ENCODE measurements at places on chromosomes 3 and 15.

- DNase-seq = no peak
Observed at GRCh38 chr3:33315826-33316225, 38.6 kb downstream of the FBXL2 start.

GRCh38 chr3:184549796-184550577, 11.6 kb upstream of the EPHB3 start:
- DNase-seq = no peak

GRCh38 chr15:67433495-67434099, 87.3 kb upstream of the C15orf61 start:
- no peak for DNase-seq

DNA sequence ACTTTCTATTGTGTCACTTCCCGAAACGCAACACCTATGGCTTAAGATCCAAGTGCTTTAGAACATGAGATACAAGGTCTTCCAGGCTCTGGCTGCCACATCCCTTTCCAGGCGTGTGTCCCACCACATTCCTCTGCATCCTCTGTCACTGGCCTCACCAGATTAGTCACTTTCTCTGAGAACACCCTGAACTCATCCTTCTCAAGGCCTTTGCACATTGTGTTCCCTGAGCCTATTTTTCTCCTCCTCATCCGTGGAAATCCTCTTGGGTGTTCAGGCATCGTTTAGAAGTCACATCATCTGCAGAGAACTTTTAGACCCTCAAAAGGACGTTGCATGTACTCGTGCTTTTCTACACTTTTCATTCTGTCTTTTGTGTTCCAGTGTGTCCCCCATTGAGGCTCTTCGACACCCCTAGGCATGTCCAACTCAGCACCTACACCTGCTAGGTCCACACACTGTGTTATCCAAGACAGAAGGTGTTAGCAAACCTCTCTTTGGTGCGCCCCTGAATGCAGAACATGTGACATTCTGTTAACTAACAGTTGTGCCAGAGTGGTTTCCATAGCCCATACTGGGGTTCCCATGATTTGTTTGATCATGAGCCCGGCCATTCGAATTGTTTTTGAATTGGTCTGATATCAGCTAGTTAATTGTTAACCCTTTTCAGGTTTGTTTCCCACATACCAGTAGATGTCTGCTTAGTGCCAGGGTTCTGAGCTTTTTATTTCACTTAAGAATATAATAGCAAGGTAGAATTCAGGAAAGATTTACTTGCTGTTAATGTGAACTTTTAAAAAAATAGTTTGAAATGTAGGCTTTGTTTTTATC, 67.2 kb downstream of the LPP start:
- no peak for DNase-seq

GRCh38 chr3:113741620-113742019, 4.4 kb downstream of the NAA50 start:
- no peak for DNase-seq

- no peak for DNase-seq
Observed at GRCh38 chr15:71431343-71432336, 316.4 kb downstream of the THSD4 start.

DNA sequence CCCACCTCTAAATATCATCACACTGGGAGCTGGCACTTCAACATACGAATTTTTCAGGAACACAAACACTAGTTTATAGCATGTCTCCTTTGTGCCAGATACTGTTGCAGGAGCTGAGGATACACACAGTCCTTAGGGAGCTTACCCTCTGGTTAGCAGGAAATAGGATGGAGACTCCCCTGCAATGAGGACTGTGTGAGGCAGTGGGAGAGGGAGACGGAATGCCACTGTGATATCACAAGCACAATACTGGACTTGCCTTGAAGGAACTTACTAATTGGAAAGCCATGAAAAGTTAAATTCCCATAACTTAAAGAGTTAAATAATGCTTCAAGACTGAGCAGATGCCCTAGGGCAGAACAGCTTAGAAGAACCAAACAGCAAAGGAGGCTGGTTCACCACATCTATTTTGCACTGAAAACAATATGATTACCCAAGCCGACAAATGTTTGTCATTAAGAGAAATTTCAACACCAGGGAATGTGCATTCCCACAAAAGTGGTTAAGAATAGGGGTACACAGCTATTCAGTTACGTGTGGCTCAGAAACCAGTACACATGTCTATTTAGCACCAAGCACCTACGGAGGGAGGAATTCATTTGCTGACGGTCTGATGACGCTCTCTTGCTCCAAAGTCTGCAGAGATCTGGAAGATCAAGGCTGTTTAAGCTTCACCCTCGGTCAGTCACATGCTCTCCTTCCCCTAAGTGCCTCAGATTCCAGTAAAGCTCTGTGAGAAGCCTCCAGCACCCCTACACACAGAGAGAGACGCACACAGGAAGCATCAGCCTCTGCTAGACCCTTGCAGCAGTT, 5.2 kb downstream of the TBC1D2B start:
- DNase-seq = no peak

- no peak for DNase-seq
Observed at GRCh38 chr15:51341366-51342226, at the start of gene GLDN. GLDN (plus strand) TSS chr15:51341655; CDS start chr15:51341685, 30 bp downstream.

GRCh38 chr15:88028024-88028423, 228.5 kb downstream of the NTRK3 start:
- DNase-seq = no peak

DNA sequence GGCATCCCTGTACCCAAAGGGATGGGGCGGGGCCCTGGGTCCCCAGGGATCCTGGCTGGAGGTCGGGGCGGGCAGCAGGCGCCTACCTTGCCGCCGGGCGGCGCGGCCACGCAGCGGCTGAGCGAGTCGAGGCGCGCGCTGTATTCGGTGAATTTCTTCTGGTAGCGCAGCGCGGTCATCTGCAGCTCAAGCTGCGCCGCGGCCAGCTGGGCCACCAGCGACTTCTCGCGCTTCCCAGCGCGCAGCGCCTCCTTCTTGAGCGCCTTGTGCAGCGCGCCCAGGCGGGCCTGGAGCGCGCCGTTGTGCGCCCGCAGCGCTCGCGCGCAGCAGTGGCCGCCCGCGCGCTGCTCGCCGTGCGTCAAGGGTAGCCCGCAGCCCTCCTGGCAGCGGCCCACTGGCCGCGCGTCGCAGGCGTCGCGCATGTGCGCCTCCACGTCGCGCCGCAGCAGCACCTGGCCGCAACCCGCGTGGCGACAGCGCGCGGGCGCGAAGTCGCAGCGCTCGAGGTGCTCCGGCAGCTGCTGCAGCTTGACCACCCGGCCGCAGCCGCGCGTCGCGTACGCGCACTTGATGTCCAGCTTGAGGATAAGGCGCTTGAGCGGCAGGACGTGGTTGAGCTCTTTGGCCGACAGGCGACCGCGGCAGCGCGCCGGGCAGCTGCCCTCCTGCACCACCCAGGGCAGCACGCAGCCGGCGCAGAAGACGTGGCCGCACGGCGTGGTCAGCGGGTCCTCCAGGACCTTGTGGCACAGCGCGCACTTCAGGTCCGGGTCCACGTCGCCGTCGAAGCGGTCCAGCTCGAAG, 522 bp downstream of the PDZRN3 start:
- no peak for DNase-seq

GRCh38 chr15:42344763-42345162, 14.5 kb upstream of the CAPN3 start:
- DNase-seq = no peak

DNA sequence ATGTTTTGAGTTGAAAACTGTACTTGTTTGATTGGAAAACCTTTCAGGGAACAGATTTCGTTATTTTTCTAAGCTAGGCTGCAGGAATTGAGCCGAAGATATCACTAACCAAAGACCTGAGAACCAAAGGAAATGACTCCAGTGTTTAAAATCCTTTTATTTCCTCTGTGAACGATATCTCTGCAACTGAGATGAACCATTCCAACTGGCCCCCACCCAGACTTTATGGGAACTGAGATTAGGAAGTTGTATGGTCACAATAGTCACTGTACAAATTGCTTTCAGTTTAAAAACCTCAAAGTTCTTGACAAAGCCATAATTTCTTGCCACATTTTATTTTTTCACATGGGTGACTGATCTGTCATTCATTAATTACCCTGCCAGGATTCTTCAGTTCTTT, 232.4 kb downstream of the RBMS3 start:
- DNase-seq = no peak

DNA sequence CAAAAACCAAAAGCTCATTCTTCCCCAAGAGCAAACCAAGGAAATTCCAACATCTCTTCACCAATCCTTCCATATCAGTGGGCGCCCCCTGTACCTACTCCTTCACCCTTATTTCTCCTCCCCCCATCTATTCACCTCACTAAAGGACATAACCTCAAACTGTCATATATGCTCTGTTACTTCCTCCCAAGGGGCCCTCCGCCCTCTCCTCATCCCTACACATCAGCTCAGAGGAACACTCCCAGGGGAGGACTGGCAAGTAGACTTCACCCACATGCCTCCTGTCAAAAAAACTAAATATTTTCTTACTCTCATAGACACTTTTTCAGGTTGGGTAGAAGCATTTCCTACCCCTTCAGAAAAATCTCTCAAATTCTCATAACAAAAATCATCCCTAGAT, 2.4 kb upstream of the AADAC start:
- DNase-seq = no peak

DNA sequence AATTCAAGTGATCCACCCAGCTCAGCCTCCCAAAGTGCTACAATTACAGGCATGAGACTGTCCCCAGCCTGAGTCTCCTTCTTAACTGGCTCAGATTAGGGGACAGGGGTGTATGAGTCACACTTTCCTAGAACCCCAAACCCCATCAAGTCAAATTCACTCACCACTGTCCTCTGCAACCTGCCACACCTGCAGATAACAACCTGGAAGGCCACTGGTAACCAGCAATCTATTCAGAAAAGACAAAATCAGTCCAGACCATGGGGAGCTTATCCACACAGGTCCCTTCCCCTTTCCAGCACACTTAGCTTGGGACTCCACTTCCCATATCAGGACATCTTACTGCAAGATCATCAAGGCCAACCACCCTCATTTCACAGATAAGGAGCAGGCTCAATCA, 6.4 kb downstream of the WDR73 start:
- DNase-seq = no peak
